ENCODE measurements at places on chromosomes 13 and 19. TPM values are rescaled to one million over a fixed set of nuclear protein-coding genes. Genes with fewer than 3 reads are reported as not detected.

Gene HSPBP1
- 37.6 TPM for total RNA-seq

Gene TEX29
- not detected for total RNA-seq

Gene TMEM272
- total RNA-seq: 0.19 TPM

Gene KLK15
- total RNA-seq: not detected

Gene ACP7
- not detected for total RNA-seq

Gene ZNF525
- 17.2 TPM for total RNA-seq

Gene PALM
- total RNA-seq: 49.4 TPM

Gene ZNF135
- total RNA-seq: 9.7 TPM

Gene RASGRP4
- 3.6 TPM for total RNA-seq

Gene SLC7A9
- total RNA-seq: 2.6 TPM

Gene CEACAM1
- 33.1 TPM for total RNA-seq

Gene C1QTNF9
- total RNA-seq: 0.25 TPM

Gene DCUN1D2
- total RNA-seq: 19.5 TPM

Gene USHBP1
- total RNA-seq: 8.9 TPM

Gene TUBB4A
- total RNA-seq: 4.4 TPM

Gene PSG5
- total RNA-seq: not detected

Gene HSD17B14
- total RNA-seq: 5.2 TPM

Gene AKT1S1
- 33.7 TPM for total RNA-seq

Gene KIR2DL1
- 0.25 TPM for total RNA-seq

Measured in kidney (tissue), 22 donors.